Stimulated activated CD4-positive, alpha-beta T cell treated with anti-CD3 and anti-CD28 coated beads, Interleukin-2, amount 100 ng/mL, for 4 hours (primary cell): ENCODE measurements at places on chromosomes 11 and 22.

DNA sequence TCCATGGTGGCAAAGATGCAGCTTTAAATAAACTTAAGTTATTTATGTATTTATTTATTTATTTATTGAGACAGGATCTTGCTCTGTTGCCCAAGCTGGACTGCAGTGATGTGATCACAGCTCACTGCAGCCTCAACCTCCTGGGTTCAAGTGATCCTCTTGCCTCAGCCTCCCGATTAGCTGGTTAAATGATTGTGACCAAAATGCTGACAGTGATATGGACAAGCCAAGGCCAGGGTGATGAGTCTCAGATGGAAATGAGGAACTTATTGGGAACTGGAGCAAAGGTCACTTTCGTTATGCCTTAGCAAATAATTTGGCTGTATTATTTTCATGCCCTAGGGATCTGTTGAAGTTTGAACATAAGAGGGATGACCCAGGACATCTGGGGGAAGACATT, 9.3 kb upstream of the LRP5 start:
- no peak for DNase-seq

DNA sequence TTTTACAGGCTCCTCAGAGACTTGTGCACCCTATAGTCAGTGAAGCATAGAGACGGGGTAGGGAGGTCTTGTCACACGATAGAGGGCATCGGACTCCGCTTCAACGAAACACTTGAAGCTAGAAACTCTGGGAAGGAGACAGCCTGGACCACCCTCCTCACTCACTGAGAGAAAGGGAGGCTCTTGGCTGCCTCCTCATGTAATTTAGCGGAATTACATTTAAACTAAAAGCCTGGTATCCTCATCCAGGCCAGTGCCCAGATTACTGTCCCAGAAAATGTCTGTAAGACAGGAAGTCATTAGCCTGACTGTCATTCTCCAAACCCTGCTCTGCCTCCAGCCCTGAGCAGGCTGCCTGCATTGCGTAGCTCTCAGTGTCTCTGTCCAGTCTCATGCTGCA, 36.0 kb downstream of the TTLL1 start:
- DNase-seq, result no peak

DNA sequence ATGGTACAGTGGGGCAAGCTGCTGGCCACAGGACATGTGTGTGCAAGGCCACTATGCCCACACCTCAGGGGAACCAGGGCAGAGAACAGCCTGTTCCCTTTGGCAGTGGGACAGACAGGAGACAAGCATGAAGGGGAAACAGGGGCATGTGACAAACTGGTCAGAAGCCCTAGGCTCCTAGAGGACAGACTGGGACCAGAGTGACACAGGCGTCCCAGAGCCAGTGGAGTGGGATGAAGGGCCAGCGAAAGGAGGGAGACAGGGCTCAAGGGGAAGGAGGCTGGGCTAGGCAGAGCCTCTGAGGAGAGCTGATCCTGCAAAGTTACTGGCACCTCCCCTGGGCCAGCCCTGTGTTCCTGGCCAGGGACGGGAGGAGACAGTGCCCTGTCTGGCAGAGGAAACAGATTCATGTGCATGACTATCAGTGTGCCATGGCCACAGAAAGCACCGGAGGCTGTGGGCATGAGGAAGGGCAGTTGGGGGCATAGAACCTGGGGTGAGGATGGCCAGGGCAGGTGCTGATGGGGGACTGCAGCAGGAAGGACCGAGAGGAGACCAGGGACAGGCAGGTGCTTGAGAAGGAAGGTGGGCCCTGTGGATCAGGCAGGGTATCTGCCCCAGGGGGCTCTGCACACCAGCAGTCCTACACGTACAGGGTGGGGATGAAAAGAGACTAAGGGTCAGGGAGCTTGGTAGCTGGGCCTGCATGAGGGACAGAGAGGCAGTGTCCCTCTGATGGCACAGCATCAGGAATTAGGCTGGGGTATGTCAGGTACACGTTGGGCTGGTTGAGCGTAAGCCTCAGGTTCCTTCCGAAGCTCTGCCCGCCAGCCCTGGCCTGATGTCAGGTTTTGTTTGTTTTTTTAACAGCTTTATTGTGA, 9.8 kb downstream of the DERL3 start:
- DNase-seq, result no peak

DNA sequence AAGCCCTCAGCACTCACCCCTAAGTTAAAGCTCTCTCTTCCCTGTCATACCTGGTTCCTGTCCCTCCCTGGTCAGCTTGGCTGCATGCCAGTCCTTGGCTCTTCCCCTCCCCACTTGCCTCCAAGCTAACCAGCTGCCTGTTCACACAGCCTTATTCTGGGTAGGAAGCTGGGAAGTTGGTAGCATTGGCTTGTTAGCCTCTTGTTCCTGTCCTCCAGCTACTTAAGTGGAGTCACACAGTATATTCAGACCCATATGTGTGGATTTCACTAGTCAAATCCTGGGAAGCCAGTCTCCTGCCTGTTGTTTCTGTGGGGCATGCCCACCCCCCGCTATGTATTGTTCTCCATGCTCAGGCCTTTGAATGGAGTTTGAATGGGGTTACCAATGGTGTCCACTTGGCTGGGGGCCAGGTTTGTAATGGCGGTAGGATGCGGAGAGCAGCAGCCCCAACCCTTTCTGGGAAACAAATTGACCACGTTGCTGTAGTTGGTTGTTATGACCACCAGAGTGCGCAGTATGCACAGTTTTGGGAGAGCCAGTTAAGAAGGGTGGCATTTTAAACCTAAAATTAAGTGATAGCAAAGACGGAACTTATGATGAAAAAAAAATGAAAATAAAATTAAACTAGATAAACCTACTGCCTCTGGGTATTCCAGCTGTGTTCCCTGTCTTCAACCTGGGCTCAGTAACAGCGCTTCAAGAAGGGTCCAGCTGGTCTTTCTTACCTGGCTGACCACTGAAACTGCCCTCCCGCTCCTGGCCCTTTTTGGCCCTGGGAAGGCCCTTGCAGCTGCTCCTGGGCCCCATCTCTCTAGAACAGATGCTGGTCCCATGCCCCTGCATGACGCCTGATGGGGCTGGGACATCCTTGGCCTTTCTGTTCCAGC, 10.7 kb upstream of the RPS3 start:
- peak; percentile 45 for DNase-seq

DNA sequence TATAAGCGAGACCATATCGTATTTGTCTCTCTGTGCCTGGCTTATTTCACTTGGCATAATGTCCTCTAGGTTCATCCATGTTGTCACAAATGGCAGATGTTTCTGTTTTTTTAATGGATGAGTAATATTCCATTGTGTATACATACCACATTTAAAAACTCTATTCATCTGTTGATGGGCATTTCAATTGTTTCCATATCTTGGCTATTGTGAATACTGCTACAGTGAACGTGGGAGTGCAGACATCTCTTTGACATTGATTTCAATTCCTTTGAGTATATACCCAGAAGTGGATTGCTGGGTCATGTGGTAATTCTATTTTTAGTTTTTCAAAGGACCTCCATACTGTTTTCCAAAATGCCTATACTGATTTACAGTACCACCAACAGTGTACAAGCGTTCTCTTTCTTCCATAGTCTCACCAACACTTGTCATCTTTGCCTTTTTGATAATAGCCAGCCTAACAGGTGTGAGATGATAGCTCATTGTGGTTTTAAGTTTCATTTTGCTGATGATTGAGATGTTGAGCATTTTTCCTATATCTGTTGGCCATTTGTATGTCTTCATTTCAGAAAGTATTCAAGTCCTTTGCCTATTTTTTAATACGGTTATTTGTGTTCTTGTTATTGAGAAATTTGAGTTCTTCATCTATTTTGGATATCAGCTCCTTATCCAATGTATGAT, 194.7 kb upstream of the E2F8 start:
- DNase-seq, result no peak

DNA sequence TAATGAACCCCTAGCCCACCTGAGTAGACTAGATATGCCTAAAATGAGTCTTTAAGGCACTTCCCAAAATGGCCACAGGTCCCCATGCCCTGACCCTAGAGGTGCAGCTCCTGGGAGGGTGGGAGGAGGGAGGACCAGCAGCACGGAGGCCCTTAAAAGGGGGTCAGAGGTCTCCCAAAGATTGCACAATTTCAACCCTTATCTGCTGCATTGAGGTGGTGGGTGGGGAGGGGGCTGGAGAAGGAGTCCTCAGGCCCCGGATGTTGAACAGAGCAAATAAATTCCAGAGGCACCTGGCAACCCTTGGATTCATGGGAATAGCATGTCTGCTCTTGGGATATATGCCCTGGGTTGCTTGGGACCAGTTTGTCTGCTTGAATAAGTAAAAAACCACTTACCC, 57.6 kb downstream of the NAV2 start:
- no peak for DNase-seq

DNA sequence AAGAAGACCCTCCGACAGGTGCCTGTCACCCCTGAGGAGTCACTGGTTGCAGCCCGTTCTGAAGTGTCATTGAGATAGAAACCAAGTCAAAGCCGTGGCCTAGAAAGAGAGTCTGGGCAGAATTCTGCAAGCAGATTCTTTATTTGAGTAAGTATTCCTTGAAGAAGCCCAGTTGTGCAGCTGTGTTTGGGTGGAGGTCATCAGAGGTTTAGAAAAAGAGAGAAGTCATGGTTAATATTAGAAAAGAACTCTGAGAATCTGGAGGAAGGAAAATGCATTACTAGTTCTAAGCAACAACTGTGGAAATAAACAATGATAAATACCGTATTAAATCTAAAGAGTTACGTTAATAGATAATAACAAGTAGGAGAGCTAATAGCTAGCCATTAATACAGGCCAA, 118.8 kb upstream of the KIRREL3 start:
- no peak for DNase-seq

- no peak for DNase-seq
These were observed 86.6 kb downstream of the SHANK2 start for GRCh38 chr11:71165771-71166170.

GRCh38 chr11:22878039-22878438, 17.8 kb upstream of the CCDC179 start:
- DNase-seq, result no peak

DNA sequence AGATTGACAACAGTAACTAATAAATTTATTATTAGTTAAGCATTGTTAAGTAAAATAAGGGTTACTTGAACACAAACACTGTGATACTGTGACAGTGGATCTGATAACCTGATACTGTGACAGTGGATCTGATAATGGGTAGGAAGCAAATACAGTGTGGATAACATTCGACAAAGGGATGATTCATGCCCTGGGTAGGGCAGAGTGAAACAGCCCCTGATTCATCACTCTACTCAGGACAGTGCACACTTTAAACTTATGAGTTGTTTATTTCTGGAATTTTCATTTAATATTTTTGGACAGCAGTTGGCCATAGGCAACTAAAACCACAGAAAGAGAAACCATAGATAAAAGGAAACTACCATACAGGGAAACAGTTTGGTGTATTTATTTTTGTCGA, 60.8 kb upstream of the CTSC start:
- DNase-seq, result no peak

DNA sequence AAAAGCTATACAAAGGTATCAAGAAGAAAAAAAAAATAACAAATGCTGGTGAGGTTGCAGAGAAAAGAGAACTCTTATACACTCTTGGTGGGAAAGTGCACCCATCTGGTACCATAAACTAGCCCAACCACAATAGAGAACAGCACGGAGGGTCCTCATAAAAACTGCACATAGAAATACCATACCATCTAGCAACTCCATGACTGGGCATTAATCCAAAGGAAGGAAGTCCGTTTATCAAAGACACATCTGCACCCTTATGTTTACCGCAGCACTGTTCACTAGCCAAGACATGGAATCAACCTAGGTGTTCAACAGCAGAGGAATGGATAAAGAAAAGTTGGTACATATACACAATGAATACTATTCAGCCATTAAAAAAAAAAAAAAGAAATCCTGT, 10.8 kb upstream of the CLDN5 start:
- DNase-seq, result no peak

- no peak for DNase-seq
These were observed 203.1 kb downstream of the RAB38 start for GRCh38 chr11:87972133-87972532.

DNA sequence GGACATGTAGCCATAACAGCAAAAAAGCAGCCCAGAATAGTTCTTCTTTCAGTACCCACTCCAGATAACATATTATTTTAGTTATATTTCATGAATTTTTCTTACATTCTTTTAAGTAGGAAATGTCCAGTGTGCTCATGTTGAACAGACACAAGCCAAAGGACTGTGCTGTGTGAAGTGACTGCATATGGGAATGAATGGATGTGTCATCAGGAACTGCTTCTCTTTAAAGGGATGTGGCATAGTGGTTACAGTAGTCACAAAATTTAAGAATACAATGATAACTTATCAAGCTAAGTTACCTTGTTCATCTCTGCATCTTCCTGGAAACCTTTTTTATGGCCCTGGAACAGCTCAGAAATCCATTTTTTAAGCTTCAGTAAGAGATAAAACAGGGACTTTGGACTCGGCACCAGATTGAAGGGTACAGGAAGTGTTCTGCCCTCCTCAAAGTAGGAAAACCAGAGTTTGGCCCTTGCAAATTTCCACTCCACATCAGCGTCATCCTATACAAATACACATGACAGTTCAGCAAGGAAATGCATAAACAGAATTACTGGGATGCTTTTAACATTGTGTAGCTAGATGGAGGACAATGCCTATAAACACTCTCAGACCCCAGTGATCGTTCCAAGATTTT, 112.8 kb downstream of the TRPC6 start:
- no peak for DNase-seq

DNA sequence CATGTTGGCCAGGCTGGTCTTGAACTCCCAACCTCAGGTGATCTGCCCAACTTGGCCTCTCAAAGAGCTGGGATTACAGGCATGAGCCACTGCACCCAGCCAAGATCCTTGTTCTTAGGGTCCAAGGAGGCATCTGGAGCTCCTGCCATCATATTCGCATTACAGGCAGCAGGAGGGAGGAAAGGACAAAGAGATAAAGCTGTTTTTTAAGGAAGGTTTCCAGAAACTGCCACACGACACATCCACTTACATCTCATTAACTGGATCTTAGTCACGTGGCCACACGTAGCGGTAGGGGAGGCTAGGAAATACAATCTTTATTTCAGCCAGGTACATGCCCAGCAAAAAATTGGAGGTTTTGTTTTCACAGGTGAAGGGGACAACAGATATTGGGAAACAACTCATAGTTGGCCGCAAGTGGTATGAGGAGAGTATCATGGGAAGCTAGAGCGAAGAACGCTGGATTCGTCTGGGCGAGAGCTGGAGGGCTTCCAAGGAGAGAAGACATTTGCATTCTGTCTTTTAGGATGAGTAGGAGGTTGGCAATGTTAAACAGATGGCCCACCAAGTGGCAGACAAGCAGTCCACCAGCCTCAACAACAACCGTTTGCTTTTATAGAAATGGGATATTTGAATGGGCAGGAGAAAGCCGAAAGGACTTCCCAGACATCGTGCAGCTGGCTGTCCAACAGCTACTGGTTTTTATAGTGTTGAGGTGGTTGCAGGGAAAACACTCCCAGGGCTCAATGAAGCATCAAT, 39.2 kb upstream of the DMC1 start:
- DNase-seq, result no peak
